ENCODE measurements at places on chromosomes 16 and 17.

DNA sequence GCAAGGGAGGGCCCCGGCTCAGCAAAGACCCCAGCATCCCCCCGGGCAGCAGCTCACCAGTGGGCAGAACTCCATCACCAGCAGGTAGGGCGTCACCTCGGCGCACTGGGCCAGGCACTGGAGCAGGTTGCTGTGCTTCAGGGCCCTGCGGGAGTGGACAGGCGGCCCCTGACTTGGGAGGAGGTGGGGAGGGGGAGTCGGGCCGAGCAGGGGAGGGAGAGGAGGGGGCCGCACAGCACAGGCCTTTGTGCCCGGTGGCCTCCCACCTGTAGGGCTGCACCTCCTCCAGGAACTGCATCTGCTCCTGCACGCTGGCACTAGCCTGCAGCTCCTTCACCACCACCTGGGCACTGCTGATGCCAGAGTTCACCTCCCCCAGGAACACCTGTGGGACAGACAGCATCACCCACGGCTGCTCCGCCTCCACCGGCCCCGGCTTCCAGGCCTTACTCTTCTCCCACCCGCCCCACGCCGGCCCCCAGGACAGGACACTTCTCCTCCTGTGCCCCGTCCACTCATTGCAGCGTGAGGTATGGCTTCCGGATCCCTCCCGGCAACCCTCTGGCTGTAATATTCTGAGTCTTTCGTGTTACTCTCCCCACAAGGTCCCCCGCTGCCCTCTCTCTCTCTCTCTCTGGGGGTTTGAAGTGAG, 37.7 kb upstream of the PVALEF start:
- DNase-seq = no peak

- peak; percentile 81 for DNase-seq
Measured at GRCh38 chr16:50665128-50665878, 15.8 kb downstream of the SNX20 start.

DNA sequence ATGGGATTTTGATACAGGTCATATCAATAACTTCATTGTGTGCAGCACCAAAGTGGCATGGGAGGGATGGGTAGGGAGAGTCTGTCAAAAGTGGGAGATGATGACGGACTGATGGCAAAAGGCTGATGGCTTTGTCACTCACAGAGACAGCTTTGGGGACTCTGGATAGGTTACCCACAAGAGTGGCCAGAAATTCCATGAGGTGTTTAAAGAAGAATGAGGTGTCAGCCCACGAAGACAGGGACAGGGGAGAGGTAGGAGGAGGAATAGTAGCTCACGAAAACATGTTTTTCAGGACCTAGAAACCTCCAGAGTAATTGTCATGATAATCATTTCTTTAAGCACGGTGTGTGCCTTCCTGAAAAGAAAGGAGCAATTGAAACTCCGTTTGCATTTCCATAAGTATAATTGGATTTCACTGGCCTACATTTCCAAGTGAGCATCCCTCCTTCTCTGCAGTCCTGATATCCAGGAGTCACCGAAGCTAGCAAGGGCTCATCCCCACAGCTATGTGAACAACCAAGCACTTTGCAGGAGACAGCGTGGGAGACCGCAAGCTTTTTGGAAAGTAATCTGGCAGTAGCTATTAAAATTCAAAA, 60.0 kb downstream of the HSD17B2 start:
- no peak for DNase-seq

DNA sequence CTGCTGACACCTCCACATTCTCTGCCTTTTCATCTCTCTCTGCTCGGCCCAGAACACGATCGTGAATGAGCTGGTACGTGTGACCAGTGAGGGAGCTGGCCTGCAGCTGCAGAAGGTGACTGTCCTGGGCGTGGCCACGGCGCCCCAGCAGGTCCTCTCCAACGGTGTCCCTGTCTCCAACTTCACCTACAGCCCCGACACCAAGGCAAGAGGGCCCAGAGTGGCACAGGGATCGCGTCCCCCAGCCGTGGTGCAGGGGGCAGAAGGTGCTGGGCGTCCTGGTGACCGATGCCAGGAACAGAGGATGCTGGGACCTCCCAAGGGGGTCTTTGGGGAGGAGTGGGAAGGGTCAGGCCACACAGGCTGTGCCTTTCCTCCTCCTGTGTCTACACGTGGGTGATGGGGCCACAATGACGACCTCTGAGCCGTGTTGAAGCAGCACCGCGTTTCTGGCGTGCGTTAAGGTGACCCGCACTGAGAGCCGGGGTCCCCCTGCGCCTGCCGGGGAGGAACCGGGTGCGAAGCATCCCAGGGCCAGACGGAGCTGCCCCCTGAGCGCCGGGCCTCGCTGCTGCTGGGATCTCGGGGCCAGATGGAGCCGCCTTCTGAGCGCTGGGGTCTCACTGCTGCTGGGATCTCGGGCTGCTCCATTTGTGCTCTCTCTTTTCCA, 17.4 kb downstream of the GAA start:
- DNase-seq = no peak

DNA sequence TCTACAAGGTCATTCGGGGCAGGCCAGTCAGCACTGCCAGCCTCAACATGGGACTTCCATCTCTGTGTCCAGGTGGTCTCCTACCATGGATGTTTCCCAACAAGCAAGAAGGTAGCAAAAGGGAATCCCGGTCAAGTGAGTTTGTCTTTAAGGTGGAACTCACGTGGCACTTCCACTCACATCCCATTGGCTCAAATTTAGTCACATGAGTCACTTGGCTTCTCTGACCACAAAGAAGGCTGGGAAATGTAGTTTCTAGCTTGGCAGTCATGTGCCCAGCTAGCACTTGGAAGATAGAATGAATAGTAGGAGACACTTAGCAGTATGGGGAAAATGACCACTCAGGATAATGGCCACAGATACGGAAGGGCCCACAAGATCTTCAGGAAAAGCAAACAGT, 106.6 kb downstream of the AIPL1 start:
- DNase-seq = peak; percentile 30

DNA sequence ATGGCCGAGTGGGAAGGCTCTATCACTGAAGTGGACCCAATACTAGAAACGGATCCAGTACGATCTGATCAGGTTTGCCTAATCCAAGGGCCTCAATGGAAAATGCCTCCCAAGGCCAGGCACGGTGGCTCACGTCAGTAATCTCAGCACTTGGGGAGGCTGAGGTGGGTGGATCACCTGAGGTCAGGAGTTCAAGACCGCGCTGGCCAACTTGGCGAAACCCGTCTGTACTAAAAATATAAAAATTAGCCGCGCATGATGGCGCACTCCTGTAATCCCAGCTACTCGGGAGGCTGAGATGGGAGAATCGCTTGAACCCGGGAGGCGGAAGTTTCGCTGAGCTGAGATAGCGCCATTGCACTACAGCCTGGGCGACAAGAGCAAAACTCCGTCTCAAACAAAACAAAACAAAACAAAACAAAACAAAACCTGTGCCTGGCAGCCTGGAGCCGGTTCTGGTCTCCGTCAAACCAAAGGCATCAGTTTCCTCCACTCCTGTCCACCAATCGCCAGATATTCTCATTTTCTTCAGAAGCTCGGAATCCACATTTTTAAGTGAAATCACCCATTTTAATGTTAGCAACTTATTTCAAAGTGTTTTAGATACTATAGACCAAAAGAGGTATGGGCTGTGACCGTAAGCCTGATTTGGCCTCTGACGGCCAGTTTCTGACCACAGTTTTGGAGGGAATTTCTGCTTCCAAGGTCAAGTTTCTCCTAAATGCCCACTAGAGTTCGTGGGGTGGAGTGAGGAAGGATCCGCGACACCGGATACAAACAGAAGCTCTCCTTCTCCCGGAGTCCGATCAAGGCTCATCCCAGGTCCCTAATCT, 664 bp downstream of the NQO1 start:
- no peak for DNase-seq

GRCh38 chr16:4624015-4624826, at the start of gene MGRN1:
MGRN1 (plus strand) TSS chr16:4624826; CDS start chr16:4624961, 135 bp downstream.
- peak; percentile 98 for DNase-seq

GRCh38 chr16:3023415-3023668, 400 bp downstream of the HCFC1R1 start:
- DNase-seq = peak; percentile 85

- no peak for DNase-seq
Measured at GRCh38 chr17:42872251-42872965, 21.4 kb downstream of the AOC3 start.

DNA sequence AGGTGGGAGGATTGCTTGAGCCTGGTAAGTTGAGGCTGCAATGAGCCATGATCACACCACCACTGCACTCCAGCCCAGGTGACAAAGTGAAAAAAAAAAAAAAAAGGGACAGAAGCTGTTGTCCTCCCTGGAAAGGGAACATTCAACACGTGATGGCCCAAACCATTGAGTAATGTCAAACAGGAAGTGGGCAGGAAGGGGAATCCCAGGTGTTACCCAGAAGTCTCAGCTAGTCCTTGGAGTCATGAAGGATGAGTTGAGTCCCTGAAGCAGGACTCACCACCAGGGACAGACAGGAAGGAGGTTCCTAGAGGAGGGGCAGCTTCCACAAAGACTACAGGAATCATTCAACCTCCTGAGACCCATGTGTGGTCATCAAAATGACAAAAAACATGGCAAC, 19.8 kb upstream of the CMIP start:
- DNase-seq = peak; percentile 68

DNA sequence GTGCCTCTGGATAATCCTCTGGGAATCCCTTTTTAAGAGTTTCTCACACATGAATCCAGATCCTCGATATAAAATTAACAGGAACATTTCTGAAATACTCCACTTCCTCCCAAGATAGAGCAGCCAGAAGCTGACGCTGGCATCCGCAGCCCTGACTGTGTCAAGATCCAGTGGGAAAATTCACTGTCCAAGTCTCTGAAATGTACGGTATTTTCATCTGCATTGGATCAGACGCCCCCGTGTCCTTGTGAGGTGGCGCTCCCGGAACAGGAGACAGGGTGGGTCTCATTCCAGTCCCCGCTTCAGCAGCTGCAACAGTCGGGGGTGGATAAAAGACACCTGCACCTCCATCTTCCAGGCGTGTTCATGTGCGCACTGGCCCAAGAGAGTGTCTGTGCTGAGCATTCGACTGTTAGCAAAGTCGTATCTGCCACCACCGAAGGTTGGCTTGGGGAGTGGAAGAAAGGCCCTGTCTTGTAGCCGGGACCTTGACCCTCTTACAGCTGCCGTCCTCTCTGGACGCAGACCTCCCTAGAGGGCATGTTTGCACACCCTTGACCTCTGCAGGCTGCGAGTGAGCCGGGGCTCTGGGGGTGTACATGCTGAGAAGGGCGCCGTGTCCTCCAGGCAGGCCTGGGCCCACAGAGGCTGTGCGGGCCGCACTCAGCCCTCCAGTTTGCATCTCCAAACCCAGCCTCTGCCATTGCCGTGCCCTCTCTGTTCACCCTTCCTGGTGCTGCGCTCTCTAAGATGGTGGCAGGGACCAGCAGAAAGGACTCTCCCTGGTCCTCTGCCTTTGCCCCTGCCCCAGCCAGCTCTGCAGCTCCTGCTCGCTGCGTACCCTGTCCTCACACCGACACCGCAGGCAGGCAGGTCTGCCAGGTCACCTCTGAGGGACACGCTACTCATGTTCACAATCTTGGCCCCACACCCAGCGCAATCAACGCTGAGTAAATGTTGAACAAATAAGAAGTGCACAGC, 72.0 kb upstream of the CHMP6 start:
- no peak for DNase-seq

DNA sequence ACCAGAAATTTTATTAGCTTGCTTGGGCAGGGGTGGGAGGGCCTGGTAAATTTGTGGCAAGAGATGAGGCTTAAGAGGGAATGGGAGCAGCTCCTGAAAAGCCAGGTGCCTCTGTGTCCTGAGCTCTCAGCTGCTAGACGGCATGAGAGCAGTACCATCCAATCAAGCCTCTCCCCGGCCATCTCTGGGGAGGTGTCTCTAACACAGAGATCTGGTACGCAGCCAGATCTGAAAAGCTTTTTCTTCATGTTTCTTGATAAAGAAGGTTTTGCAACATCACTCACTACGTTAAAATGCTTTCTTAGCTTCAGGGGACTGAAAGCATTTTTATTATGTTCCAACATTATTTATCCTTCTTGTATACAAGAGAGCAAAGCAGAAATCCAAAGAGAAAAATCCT, 488.2 kb downstream of the RBFOX1 start:
- DNase-seq = no peak

GRCh38 chr16:35754391-35755369, 2295.3 kb downstream of the TP53TG3F start:
- DNase-seq = no peak

DNA sequence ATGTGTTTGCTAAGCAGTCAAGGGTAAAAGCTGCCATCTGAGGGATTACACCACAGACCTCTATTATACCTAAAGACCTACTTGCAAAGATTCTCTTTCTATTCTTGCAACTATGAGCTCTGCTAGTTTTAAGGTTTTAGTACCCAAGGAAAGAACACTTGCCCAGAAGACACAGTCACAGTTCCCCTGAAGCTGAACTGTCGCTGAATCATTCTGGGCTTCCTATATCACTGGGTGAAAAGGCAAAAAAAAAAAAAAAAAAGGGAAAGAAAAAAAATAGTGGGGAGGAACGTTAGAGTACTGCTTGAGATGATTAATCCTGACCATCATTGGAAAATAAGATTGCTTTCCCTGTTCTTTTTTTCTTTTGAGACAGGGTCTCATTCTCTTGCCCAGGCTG, 37.9 kb downstream of the LYRM1 start:
- DNase-seq = peak; percentile 73

DNA sequence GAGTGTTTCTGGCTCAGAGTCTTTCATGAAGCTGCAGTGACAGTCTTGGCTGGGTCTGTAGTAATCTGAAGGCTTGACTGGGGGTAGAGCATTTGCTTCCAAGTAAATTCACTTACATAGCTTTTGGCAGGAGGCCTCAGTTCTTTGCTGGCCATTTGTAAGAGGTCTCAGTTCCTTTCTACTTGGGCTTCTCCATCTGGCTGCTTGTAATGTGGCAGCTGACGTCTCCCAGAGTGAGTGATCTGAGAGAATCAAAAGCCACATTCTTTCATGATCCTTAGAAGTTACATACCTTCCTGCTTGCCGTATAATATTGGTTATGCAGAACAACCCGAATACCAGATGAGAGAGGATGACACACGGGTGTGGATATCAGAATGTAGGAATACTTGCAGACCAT, 39.8 kb downstream of the NF1 start:
- no peak for DNase-seq

GRCh38 chr16:89045181-89045815, 48.4 kb upstream of the ACSF3 start:
- no peak for DNase-seq

- no peak for DNase-seq
Measured at GRCh38 chr17:64200080-64201032, 62.7 kb downstream of the TEX2 start.

- DNase-seq = peak; percentile 59
Measured at GRCh38 chr17:2982854-2983253, 80.6 kb downstream of the OR1D5 start.

GRCh38 chr17:80856863-80857755, 134.5 kb upstream of the CHMP6 start:
- peak; percentile 53 for DNase-seq

- DNase-seq = no peak
Measured at GRCh38 chr16:51666074-51666473, 515.0 kb upstream of the SALL1 start.

Data from ELR (cell line).